ENCODE measurements at places on chromosomes 16 and 17. TPM values are rescaled to one million over a fixed set of nuclear protein-coding genes. Genes with fewer than 3 reads are reported as not detected.

DNA sequence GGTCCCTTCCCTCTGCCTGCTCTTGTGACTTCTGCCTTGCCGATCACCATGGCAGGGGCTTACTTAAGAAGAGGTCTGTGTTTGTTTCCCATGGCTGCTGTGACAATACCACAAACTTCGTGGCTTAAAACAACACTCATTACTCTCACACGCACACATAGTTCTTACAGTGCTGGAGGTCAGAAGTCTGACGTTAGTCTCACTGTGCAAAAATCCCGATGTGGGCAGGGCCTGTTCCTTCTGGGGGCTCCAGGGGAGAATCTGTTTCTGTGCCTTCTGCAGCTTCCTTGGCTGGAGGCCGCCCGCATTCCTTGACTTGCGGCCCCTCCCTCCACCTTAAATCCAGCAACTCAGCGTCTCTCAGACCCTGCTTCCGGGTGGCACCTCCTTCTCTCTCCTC, 249.2 kb upstream of the GSE1 start:
- no peak for ATAC-seq

DNA sequence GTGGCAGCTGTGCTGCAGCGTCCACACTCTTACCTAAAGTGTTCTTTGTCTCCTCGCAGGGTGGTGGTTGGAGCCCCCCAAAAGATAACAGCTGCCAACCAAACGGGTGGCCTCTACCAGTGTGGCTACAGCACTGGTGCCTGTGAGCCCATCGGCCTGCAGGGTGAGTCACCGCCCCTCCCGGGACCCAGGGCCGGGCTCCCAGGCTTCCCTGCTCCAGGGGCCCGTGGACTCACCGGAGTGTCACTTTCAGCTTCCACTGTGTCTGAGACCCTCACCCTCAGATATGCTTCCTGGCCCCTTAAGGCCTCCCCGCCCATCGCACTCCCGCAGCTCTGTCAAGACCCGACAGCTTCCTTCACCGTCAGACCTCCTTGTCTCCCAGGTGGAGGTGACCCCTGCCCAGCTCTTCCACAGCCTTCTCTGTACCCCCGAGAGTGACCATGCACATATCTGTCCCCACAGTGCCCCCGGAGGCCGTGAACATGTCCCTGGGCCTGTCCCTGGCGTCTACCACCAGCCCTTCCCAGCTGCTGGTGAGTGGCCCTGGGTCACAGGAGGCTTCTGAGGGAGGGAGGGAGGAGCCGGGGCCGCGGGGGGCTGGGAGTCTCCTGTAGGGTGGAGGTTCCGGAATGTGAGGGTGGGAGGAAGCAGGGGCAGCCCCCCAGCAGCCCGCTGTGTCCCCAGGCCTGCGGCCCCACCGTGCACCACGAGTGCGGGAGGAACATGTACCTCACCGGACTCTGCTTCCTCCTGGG, 1.8 kb downstream of the ITGAX start:
- ATAC-seq: no peak

GRCh38 chr17:83037874-83038165, 41.6 kb upstream of the METRNL start:
- ATAC-seq: no peak

DNA sequence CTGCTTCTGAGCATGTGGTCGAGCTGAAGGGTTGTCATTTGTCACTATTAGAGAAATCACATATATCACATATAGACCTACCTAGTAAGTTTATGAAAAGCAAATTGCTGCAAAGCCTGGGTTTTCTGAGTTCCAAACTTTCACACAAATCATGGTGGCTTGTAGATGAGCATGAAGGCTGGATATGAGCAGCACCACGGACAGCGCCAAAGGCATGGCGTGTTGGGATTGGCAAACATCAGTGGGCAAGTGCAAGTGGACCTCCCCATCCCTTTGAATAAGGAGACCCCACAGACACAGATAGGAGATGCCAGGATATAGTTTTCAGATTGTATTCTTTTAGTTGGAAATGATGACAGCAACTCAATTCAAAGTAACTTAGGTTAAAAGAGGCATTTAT, 77.6 kb upstream of the CACNG3 start:
- ATAC-seq: no peak

- ATAC-seq: no peak
Measured at GRCh38 chr16:74607310-74607961, 522 bp upstream of the GLG1 start.

GRCh38 chr17:951325-952132, 28.0 kb downstream of the NXN start:
- ATAC-seq: peak; percentile 64

DNA sequence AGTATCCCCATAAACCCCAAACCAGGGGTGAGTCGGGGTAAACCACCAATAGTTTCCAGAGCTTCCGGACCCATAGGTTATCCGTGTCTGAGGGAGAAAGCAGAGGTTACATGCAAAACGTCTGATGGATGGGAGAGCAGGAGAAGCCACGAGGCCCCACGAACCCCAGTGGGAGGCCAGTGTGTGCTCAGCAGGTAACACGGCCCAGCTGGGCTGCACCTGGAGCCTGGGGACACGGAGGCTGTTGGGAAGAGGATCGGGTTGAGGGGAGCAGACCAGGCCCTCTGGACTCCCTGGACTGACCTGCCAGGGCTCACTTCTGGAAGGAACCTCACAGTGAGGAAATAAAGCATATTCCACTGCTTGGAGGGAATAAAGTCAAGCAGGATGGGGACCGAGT, 78.1 kb downstream of the SEC14L1 start:
- ATAC-seq: no peak

- ATAC-seq: no peak
Measured at GRCh38 chr16:89352091-89352681, 134.7 kb downstream of the ZNF778 start.

DNA sequence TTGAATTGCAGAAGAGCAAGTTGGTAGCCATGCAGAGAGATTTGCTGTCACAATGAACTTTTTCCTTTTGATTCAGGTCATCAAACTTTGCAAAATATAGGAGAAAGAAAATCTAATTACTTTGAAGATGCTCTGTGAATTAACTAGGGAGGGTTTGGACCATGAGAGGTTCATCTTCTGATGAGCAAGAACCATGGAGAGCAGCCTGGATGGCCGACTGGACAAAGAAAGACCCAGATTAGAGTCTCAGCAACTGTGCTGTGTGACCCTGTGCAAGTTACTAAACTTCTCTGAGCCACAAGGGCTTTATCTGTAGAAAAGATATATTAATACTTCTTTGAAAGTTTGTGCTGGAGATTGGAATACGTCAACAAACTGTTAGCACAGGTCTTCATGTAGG, 122.6 kb upstream of the ADAMTS18 start:
- ATAC-seq: no peak

- no peak for ATAC-seq
Measured at GRCh38 chr17:51165680-51166197, 472 bp upstream of the NME2 start.

DNA sequence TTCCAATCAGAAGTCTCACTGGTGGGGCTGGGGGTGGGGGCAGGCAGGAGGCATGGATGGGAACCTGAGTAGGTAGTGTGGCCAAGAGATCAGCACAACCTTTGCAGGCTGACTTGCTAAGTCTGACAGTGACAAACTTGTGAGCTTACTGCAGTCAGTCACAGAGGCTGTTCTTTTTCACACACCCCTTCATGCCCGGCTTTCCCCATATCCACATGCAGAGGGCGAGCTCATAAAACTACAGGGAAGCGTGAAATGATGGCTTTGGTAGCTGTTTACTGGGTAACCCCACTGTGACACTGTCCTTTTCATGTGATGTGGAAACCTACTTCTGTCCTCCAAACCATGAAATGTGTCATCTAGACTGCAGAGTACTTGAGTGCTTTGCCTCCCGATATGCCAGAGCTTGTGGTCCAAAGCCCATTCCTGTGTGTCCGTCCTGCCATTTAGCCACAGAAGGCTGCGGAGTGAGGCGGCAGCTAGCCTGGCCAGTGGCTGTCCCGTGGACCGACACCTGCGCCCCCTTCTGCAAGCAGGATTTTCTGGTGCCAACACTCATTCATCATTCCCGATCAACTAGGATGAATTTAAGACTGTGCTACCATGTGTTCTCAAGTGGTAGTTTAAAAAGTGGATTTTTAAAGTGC, 9.8 kb downstream of the GEMIN4 start:
- no peak for ATAC-seq

GRCh38 chr16:88421301-88421700, 31.8 kb upstream of the ZFPM1 start:
- no peak for ATAC-seq

Gene MRTFB
- 41.3 TPM for total RNA-seq

Gene CENPX
- total RNA-seq: 65.3 TPM

Gene TRPV3
- 0.82 TPM for total RNA-seq

Gene USH1G
- total RNA-seq: not detected

Gene RMI2
- total RNA-seq: 0.31 TPM

All from gastroesophageal sphincter (tissue), 4 donors.